ENCODE measurements at places on chromosomes 2 and 18.

GRCh38 chr18:63137999-63138435 lies 181.6 kb downstream of the BCL2 start:
- DNase-seq: no peak

DNA sequence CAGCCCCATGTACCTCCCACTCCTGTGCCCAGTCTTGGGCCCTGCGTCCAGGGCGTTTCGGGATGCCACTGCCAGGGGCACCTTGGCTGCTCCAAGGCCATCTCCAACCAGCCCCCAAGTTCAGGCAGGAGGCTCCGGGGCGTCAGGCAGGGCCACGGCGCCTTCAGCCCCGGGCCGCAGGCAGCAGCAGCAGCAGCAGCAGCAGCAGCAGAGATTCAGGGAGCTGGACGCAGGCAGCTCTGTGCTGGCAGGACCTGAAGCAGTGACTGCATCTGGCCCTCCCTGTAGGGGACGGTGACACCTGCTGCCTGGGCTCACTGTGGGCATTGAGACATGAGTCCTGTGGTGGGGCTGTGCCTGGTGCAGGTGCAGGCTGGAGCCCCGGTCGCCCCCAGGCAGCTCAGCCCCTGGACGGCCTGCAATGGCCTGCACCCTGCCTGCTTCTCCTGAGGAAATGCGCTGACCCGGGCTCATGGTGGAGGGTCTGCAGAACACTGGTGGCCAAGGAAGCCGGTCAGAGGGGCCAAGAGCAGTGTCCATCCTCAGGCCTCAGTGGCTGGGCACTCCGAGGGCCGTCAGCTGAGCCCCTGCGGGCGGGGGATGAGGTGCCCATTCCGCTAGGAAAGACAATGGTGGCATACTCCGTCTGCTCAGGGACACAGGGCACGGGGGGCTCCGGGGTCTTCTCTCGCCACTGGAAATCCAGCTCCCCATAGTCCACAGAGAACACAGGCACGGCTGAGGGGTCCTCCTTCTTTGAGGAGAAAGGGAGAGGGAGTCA lies 8.0 kb downstream of the PDCD1 start:
- no peak for DNase-seq

DNA sequence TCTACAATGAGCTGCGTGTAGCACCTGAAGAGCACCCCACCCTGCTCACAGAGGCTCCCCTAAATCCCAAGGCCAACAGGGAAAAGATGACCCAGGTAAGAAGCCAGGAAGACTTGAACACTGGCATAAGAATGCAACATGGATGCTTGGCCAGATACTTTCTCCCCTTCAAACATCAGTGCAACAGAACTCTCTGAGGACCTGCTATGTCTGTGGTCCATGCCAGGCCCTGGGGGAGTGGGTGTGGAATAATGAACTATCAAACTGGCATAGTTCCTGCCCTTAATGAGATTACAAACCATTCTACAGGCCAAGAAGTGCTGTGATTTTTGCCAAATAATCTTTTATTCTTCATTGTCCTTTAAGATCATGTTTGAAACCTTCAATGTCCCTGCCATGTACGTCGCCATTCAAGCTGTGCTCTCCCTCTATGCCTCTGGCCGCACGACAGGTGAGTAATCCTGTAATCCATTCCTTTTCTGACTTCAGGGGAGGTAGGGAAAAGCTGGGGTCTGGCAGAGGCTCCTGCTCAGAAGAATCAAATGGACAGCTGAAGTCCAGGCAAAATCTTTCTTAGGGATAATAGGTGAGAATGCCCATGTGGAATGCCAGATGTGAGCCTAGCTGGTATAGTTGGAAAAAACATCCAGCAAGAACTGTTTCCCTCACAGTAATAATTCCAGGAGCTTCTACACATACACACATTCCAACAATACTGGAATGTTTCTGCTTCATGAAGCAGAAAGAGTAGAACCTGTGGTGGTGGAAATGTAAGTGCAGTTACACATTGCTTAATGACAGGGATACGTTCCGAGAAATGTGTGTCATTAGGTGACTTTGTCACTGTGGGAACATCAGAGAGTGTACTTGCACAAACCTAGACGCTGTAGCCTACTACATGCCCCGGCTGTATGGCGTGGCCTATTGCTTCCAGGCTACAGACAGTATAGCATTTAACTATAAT lies 16.2 kb downstream of the ACTG2 start:
- no peak for DNase-seq

DNA sequence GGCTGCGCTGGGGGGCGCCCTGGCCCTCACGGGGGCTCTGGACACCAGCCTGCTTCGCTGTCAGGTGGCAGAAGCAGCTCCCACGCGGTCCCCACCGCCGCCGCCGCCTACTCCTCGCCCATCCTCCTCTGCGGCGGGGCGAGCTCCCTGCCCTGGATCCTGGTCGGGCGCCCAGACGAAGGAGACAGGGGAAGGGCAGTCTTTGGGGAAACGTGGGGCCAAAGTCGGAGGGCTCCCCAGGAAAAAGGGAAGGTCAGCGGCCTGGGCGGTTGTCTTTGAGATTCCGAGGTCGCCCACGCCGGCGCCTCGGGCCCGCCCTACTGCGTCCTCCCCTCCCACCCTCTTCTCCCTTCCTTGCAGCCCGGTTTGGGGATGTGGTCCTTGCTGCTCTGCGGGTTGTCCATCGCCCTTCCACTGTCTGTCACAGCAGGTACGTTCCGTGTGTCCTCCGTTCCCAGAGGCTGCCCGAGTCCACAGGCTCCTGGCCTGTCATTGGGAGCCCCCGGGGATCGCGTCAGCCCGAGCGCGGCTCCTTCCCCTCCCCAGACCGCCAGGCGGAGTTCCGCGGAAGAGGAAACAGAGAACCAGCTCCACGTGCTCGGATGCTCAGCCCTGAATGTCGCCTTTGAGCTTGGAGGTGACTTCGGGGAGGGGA lies 800 bp downstream of the IL1RL2 start:
- DNase-seq: peak; percentile 11

- no peak for DNase-seq
Observed at GRCh38 chr2:10629819-10630532, 59.8 kb downstream of the NOL10 start.
